PC-9 (cell line): ENCODE measurements at places on chromosomes 5 and 9.

GRCh38 chr5:36820900-36821299 is 55.7 kb upstream of the NIPBL start:
- no peak for DNase-seq

- DNase-seq: peak; percentile 56
These were observed 5.9 kb upstream of the NACC2 start for GRCh38 chr9:136100700-136101614.

DNA sequence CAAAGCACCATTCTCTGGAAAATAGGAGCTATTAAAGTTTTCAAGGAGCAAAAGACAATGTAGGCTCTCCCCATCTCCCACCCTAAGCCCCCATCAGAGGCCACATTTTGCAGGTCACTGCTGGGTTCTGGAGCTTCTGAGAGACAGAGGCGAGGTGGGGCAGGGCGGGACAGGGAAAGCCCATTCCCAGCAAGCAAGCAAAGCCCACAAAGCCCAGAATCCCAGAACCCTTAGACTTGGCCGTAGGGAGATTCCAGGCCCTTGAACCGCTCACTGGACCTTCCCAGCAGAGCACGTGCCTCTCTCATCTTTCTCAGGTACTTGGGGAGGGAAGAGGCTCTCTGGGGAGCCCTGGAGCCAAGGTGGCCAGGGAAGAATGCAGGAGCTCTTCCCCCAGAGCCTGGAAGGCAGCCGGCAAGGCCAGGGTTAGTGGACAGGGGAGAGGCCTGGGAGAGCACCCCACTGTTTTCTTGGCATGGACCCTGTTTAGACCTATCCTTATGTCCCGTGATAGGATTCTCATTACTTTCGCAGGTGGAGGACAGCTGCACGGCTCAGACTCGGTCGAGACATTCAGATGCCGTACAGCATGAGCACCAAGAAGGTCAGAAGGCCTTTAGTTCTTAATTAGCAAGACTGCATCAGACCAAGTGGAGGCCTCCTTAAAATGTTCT is 52.4 kb downstream of the ZNF354C start:
- no peak for DNase-seq

DNA sequence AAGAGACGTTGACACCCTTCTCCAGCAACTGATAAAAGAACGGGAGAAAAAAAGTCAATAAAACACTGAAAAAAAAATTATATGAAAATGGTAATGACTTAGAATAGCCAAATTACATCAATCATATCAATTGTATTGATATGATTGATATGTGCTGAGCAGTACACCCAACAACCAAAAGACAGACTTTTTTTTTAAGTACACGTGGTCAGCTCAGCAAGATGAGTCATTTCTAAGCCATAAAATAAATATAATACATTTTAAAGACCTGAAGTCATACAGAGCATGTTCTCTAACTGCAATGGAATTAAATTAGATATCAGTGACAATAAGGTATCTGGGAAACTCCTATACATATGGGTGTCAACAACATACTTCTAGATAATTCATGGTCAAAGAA is 30.9 kb upstream of the OLFM1 start:
- no peak for DNase-seq

- no peak for DNase-seq
These were observed 76.6 kb downstream of the RAPGEF1 start for GRCh38 chr9:131663288-131663687.

GRCh38 chr9:134218230-134218629 is 53.9 kb upstream of the RNU6ATAC start:
- no peak for DNase-seq

DNA sequence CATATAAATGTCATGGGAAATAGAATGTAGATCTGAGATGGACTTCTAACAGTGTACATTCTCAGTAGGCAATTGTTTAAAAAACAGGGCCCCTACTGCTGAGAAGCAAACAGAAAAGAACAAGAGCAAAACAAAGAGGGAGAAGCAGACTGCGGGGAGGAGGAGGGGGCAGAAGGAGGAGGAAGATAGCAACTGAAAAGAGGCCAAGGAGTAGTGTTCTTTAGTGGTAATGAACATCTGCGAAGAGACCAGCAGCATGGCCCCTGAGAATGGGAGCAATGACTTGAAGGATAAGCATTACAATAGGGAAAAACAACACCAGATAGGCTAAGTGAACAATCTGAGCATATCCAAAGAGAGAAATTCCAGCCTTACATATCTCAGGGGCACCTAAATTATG is 36.8 kb downstream of the HAPLN1 start:
- no peak for DNase-seq

GRCh38 chr9:36389590-36389989 is 10.5 kb downstream of the RNF38 start:
- no peak for DNase-seq

GRCh38 chr5:125552486-125552885 is 806.0 kb upstream of the ZNF608 start:
- no peak for DNase-seq

GRCh38 chr9:122218935-122219855 is 9.6 kb downstream of the LHX6 start:
- no peak for DNase-seq

DNA sequence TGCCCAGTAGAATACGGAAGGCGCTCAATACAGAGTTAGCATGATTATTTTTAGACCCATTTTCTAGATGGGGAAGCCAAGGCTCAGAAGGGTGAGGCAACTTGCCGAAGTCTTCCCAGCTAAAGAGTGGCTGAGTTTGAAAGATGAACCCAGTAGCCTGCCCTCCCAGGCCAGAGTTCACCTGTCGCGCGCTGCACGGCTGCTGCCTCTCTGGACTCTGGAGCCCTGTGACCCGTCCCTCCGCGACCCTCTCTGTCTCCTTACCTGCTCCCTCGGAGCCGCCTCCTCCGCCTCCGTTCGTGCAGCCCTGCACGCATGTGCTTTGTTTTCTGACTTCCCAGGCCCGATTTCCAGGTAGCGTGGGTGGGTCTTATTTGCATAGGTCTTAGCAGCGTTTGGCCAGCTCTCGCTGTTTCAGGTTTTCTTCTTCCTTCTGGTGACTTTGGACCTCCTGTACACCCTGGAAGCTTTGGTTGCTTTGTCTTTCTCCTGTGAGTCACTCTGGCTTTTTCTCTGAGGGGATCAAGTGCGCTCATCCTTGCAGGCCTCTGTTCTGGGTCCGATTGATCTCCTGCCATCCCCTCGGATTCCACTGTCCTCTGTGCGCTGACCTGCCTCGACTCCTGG is at the start of gene RNF183:
Gene RNF183 (minus strand): TSS at position 585 of the 627 bp plus-strand sequence. CDS start 5,192 bp downstream, outside the sequence.
- no peak for DNase-seq

DNA sequence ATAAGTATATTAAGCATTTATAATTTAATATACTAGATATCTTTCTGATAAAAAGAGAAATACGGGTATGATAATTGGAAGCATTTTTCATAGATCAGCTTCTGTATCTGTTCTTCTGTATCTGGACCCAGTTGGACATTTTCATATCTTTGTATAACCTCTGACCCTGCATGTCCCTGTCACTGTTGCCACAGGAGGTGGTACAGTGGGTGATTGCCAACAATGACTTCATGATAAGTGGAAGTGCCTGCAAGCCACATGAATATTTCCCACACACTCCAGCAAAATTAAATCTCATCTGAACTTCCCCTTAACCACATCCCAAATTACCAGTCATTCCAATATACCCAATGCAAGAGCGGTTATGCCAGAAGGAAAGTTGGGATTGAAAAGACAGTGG is 376.4 kb downstream of the ARRDC3 start:
- DNase-seq: no peak

DNA sequence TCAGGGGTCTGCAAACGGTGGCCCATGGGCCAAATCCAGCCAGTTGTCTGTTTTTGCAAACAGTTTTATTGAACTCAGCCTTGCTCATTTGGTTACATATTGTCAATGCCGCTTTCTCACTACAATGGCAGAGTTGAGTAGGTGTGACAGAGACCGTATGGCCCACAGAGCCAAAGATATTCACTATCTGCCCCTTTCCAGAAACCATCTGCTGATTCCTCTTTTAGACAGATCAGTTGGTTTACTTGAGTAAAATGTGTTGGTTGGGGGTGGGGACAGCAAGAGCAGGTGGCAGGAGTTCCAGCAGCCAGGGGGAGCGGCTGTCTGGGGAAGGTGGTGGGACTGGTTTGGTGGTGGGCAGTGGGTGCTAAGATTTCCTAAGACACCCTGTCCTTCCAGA is 54.8 kb downstream of the COL27A1 start:
- no peak for DNase-seq

GRCh38 chr5:112186401-112186990 is 232.6 kb downstream of the EPB41L4A start:
- DNase-seq: no peak

DNA sequence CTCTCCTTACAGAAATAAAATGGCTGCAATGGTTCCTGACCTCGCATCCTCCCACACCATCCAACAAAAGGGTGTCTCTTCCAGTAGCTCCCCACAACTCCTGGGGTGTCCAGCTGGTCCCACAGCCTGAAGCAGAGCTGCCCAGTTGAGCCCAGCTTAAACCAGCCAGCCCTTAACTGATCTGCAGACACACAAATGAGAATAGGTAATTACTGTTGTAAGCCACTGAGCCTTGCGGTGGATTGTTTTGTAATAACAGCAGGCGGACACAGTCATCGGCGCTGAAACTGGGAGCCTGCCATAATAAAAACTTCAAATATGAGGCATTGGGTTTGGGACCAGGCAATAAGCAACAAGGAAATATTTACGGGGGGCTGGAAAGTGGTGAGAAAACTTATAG is 10.4 kb upstream of the ZBTB43 start:
- no peak for DNase-seq
